ENCODE measurements at places on chromosomes 2 and 18.

DNA sequence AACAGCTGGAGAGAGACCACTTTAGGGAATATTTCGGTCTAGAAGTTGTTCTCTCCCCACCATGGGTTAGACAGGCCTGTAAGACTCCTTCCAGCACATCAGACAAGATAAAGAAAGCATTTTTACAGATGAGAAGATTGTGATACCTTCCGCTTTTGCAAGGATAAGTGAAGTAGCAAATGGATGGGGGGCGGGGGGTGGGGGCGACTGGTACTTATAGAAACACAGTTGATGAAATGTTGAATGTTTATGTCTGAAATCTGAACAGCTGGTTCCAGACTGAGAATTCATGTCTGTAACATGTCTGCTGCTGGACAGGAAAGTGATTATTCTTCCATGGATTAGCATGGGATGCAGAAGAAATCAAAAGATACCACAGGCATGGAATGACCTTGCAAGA is 90.5 kb upstream of the FN1 start:
- no peak for DNase-seq

- DNase-seq, result no peak
These were observed 244.1 kb downstream of the NCKAP5 start for GRCh38 chr2:133324150-133324561.

DNA sequence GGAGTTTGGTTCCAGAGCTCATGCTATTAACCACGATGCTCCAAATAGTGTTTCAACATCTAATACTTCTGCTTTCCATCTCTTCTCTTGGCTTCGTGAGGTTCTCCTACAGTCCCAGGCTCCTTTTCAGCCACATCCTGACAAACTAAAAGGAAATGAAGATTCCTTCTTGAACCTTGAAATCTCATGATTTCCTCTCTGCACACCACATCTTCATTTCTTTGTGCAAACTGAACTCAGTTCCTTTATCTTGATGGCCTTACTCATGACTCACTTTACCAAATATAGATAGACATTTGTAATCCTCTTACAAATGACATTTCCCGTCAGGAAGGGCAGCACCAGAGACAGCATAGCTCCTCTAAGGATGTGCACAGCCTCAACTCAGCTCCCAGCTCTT is 50.0 kb upstream of the ITGA4 start:
- no peak for DNase-seq

- DNase-seq, result no peak
These were observed 201.2 kb downstream of the ASB1 start for GRCh38 chr2:238627899-238628298.

DNA sequence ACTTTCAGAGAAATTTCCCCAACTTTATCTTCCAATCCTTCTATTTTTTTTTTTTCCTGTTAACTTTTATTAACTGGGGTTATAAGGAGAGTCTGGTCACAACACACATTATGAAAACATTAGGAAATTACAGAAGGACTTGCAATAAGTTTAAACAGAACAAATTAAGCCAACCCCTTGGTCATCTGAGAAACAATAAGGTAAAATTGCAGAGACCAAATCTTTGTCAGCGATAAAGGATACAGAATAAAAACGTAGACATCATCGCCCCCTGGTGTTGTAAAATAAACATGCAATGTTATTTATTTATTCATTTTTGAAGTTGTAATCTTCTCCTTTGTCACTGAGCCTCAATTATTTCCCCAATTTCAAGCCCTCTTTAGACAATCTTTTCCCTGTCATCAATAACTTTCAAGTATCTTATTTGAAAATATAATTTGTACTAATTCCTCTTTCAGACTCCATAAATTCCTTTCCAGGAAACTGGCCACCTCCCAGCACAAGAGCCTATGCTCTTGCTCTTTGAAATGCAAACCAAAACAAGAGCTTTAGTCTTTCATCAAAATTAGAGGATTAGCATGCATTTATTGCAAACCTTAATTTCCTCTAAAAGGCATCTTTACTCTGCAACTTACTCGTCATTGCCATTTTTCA is 19.5 kb downstream of the G6PC2 start:
- peak; percentile 38 for DNase-seq

DNA sequence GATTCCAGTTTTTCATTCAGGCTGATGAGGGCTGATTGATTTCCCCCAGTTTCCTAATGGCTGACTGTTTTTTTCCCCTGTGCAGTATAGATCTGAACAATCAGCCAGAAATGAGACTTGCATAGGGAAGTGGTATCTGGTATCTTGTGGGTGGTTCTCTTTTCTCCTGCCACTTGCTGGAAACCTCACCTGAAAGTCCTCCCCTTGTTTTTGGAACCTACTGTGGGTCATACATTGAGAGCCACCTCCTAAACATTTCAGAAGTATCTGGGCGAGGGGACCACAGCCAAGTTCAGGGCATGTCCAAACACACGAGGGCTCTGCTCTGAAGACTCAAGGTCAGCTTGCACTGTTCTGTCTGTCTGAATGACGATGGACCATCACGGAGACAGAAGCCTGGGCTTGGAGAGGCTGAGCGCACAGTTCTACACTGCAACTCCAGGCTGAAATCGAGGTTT is 19.3 kb downstream of the ALPK2 start:
- DNase-seq, result no peak

DNA sequence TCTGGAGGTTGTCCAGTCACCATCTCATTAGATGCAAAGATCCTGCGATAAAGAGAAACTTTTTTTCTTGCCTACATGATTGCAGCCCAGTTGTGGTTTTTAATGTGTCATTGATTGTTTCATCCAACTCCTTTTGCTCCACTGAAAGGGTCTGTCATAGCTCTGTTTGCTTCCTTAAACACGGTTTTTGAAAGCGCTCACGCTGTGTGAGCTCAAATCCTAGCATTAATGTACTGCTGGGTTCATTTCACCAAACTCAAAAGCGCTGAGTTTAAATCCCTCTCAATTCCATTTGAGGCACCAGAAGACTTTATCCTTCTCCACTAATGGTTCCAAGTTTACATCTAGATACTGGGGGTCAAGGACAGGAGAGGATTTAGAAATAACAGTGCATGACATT is 53.6 kb downstream of the CDK15 start:
- DNase-seq, result no peak

DNA sequence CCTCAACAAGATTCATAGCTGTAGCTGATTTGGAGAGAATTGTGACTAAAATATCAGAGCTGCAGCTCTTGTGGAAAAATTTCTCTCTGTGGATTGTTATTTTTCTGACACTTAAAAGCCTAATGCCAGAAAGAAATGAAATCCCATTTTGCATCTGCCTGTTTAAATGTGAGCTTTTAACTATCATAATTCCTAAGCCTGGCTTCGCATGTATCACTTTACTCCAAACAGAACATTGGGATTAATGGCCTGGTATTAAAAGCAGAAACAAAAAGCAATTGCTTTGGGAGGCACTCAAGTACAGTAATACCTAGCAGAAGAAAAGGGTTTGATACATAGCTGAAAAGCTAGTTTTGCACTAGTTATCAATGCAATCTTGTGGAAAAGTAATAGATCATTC is 164.2 kb upstream of the FSHR start:
- DNase-seq, result no peak

DNA sequence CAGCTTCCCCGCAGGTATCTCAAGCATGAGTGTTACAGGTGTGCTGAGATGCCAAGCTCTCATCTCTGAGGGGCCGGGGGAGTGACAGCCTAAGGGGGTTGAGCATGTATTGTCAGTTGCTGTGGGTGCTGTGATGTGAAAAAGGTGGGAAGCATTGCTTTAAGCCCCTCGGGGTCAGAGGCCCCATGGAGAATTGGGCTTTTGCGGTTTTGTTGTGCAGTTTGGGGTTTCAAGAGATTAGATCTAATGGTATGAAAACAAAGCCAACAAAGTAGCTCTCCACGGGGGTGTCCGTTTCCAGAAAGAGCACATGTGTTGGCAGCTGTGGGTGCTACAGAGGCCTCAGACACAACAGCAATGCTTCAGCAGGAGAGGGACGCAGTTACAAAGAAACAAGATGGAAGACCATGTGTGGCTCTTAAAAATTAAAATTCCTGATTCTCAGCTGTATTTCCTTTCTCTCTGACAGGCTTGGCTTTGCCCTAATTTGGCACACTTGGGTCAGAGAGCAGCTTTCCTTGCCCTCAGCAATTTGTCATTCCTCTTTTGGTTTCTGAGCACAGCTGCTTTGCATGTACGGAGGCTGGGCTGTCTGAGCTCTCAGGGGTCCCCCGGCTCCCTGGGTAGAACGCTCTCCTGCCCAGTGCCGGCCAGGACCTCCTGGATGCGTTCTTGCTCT is 69.9 kb downstream of the TMEM247 start:
- no peak for DNase-seq

DNA sequence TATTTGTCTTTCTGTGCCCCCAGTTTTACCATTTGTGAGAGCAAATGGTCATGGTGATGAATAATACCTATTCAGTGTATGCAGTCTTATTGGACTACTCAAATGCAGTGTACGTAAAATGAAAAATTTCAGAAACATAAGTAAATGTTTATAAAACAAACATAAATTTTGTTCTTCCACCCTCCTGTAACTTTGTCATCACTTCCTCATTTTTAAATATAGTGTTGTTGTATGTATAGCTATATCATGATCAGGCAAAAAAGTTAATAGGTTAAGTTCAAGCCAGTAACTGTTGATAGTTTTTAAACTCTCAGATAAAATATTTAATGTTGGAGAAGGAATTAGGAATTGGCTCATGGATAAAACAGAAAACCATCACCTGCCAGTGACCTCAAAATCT is 93.2 kb downstream of the KLF7 start:
- DNase-seq, result no peak

GRCh38 chr2:22904126-22904684 is 480.8 kb upstream of the KLHL29 start:
- no peak for DNase-seq

DNA sequence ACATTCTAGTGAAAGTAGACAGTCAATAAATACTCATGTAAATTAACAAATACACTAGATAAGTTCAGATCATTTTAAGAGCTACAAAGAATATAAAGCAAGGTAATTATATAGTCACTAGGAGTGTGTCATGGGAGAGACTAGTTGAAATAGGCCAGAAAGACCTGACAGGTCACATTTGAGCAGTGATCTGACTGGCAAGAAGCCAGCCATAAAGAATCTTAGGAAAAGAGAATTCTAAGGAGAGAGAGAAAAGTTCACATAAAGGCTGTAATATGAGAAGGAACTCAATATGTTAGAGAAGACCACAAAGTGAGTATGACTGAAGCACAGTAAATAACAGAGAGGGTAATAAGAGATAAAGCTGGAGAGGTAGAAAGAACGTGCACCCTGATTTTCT is 31.2 kb downstream of the VSNL1 start:
- no peak for DNase-seq

- no peak for DNase-seq
These were observed 59.7 kb downstream of the XDH start for GRCh38 chr2:31354837-31355236.

- peak; percentile 43 for DNase-seq
These were observed 52.4 kb downstream of the PMS1 start for GRCh38 chr2:189836644-189837043.

GRCh38 chr2:70467237-70467636 is 86.4 kb downstream of the TGFA start:
- no peak for DNase-seq

GRCh38 chr18:78970774-78971333 is 8.8 kb upstream of the SALL3 start:
- no peak for DNase-seq

- no peak for DNase-seq
These were observed 134.1 kb downstream of the KCNH7 start for GRCh38 chr2:162704496-162704895.

Data from NCI-H1105 treated with DMSO at 0.1 percent for 48 hours (cell line).